ENCODE measurements at places on chromosomes 3 and 15. TPM values are rescaled to one million over a fixed set of nuclear protein-coding genes. Genes with fewer than 3 reads are reported as not detected.

MAN2C1 gene
- total RNA-seq = 73.8 TPM

GABRR3 gene
- total RNA-seq = not detected

VILL gene
- total RNA-seq = 3.7 TPM

FOXB1 gene
- total RNA-seq = not detected

CYP1A2 gene
- total RNA-seq = not detected

TMC3 gene
- not detected for total RNA-seq

CMC1 gene
- 29.1 TPM for total RNA-seq

RAB27A gene
- 11.0 TPM for total RNA-seq

PTPRG gene
- 18.6 TPM for total RNA-seq

MKRN2OS gene
- total RNA-seq = 3.1 TPM

GRCh38 chr3:58235970-58236369 lies 1.6 kb upstream of the ABHD6 start:
- no peak for DNase-seq

DNA sequence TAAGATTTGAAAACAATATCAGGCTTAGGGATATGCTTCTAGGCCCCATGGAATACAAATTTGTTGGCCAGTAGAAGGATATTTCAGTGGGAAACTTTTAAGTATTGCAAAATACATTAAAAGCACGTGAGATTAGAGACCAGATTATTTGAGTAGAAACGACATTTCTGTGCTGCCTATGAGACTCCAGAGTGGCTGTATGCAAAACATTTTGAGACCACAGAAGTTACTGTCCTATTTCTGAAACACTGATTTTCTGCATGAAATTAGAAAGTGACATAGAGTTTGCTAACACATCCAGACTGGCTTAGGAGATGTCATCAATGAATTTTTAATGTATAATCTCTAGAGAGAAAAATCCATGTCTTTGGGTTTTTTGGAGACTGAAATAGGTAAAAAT lies 99.8 kb downstream of the KCNH8 start:
- no peak for DNase-seq

- no peak for DNase-seq
These were observed 63.5 kb downstream of the FSIP1 start for GRCh38 chr15:39719109-39719508.

- no peak for DNase-seq
These were observed 233.7 kb downstream of the OCA2 start for GRCh38 chr15:27865323-27865922.

GRCh38 chr15:36737430-36737891 lies 158.0 kb downstream of the CDIN1 start:
- peak; percentile 59 for DNase-seq

GRCh38 chr15:80819001-80819400 lies 39.8 kb downstream of the CEMIP start:
- DNase-seq = no peak

DNA sequence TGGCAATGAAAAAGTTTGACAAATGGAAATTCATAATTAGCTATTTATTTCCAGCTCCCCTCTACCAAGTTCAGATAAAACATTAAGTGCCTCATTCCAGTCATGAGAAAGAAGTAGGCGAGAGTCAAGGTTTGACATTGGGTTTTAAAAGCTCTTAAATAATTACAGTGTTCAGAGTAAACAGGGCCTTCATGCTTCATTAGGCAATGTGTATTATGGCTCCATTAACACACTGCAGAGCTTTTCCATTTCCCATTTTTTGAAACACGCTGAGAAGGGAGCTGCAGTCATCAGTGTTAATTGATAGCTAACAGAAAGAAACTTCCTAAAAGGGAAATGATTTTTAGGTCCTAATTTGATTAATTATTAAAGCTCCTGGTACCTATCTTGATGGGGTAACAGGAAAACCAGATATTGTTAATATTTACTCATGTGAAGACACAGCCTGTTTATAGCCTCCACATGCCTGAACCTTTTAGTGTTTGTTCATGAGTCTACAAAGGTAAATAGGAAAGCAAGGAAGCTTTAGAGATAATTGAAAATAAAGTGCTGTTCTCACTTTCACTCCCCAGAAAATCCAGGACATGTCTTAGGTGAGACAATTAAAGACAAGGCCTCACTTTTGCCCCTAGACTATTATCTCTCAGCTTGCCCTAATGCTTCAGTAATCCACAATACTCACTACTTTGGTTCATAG lies 28.7 kb downstream of the SST start:
- no peak for DNase-seq

GRCh38 chr15:68493629-68494028 lies 61.7 kb upstream of the ITGA11 start:
- DNase-seq = no peak

- DNase-seq = peak; percentile 89
These were observed 48.5 kb upstream of the CHST2 start for GRCh38 chr3:143070977-143071551.

GRCh38 chr3:77869423-77869822 lies 829.5 kb downstream of the ROBO2 start:
- no peak for DNase-seq

DNA sequence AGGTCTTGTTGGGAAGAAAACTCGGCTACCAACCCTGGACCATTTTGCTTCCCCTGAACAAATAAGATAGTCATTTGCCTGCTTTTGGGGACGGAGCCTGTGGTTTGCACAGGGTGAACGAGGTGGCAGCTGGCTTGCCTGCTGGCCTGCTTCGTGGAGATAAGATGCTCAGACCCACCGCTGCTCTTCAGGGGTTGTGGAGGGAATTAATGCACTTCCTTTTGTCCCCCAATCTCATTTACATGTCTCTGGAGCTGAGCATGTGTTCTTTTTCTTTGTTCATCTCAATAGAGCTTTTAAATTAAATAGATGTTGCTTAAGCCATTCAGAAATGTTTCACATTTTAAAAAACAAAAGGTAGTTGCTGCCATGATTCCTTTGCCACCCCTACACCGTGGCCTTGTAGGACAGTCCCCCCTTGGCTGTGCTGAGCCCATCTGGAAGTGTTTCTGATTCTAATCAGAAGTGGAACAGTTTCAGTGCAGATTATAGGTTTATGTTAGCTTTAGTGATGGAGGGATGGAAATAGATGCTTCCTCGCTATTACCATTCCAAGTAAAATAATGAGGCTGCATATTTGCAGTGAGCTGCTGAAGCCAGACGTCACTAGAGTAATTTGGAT lies 25.6 kb downstream of the APBA2 start:
- DNase-seq = no peak

DNA sequence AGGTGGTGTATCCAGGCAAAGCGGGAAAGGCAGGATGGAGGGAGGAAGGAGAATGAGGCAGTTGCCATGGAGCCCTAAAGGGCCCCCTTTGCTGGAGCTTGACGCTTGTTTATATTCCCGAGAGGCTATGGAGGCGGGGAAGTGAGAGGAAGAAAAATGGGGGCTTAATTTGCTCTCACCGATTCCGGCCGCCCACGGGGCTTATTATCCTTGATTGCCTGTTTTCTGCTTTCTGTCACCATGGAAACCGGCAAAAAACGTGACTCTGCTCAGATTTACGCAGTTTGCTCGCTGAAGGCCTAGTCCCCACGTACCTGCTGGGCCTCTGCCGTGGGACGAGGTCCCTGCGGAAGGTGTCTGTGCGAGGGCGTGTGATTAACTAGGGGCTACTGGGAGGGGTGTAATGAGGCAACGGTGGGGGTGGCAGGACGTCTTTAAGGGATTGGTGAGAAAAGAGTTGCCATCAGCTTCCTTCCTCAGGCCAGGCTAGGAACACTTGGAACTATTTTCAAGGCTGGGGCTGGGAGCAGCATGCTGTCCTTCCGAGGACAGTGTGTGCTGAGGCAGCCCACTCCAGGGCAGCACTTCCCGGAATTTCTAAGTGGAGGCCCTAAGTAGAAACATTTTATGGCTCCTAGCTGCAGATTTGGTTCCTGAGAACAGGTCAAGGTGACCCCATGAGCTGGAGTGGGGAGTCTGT lies 110.8 kb upstream of the NDN start:
- no peak for DNase-seq

- no peak for DNase-seq
These were observed 21.1 kb downstream of the NRROS start for GRCh38 chr3:196660381-196661166.

GRCh38 chr15:67110958-67111864 lies 45.8 kb downstream of the SMAD3 start:
- no peak for DNase-seq

DNA sequence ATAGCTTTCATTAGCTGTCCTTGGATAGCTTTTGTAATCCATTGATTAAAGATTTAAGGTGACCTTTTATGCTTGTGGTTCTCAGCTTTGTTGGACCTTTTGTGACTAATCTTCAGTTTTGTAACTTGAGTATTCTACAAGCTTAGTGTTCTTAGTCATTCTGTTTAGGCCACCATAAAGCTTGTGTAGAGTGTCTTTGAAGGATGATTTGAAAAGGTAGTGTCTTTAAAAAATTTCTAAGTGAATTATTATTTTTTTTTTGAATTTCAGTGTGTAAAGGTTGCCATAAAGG lies 7.5 kb downstream of the MORF4L1 start:
- no peak for DNase-seq

DNA sequence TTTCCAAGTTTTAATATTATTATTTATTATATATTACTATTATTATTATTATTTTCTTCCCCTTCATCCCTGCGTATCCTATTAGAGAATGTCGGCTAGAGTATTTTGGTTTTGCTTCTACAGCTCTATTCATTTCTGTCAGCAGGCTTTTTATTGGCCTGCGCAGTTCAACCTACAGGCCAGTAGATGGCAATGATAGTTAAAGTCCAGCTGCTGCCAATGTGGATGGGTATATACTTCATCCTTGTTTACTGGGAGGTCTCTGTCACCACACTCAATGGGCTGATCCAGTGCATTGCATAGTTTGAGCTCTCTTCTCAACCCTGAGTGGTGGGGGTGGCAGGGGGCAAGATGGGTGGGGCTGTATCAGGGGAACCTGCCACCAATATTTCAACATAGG lies 799.8 kb downstream of the NSUN3 start:
- no peak for DNase-seq
